NCI-H345 (cell line): ENCODE measurements at places on chromosomes 5 and 9.

DNA sequence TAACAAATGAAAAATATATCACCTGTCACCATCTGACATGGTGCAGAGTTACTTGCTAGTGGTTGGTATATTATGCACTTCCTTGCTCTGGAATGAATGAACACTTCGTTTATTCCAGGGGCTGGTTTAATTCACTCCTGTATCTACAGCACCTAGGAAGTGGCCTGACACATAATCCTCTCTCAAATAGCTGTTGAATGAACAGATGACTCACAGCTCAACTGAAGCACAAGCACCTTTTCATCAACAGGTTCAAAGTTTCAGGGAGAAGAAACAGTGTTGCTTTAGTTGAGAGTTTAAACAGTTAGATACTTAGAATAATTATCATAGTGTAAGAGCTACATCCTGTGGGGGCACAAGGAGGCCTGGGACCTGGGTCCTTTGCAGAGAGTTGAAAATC is 135.0 kb upstream of the DAP start:
- DNase-seq = no peak

DNA sequence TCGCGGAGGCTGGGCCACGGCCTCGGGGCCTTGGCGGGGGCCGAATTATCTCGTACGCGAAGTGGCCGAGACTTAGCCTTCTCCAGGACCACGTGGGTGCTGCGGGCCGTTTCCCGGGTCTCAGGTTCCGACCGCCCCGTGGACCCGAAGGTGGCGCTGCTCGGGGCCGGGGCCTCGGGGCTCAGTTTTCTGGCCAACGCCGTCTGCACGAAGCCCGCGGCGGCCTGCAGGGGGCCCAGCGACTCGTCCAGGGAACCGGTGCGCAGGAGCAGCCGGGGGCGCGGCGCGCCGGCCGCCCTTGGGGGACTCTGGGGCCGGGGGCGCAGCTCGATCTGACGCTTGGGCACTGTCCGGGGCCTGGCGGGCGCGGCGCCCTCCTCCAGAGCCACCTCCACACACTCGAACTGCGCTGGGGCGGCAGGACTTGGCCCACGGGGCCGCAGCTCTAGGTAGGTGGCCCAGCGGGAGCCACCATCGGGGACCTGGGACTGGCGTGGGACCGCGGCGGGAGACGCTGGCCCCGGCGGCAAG is 716 bp downstream of the PROB1 start:
- no peak for DNase-seq

- no peak for DNase-seq
Observed at GRCh38 chr9:107486674-107487520, 2.7 kb downstream of the KLF4 start.

DNA sequence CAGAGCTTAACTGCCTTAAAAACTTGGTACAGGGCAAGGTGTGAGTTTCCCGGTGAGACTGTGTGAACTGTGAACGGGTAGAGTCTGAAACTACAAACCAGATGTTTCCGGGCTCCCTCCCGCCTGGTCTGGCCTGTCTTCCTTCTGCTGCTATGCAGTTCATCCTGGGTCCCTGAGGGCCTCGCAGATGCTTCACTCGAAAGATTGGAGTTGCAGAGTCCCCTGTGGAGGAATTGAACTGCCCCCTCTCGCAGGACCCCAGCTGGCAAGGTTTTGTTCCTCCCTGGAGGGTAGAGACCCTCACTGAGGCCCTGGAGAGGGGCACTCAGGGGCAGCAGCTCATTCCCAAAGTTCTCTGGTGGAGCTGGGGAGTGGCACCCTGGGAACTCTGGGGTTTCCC is 533 bp downstream of the DCANP1 start:
- DNase-seq = no peak

GRCh38 chr5:151104795-151105194 is 24.0 kb upstream of the TNIP1 start:
- no peak for DNase-seq

DNA sequence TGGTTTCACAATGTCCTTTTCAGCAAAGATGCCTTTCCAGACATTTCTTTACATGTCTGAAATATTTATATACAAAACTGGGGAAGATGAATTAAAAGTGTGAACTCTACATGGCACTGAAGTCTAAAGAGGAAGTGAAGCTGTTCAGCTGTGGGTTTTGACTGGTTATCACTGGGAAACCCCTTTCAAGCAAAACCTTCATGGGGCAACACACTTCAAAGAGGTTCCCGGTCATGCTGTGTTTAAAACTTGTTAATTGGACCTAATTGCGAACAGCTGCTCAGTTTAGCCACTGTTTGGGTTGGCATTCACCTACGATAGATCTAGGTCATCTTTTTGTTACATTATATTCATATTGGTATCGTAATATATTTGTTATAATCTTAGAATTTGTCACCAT is 20.0 kb upstream of the GDNF start:
- no peak for DNase-seq

GRCh38 chr9:110316261-110317075 is 21.2 kb downstream of the TXNDC8 start:
- peak; percentile 20 for DNase-seq

GRCh38 chr9:108142504-108143201 is 653.1 kb upstream of the KLF4 start:
- DNase-seq = no peak

DNA sequence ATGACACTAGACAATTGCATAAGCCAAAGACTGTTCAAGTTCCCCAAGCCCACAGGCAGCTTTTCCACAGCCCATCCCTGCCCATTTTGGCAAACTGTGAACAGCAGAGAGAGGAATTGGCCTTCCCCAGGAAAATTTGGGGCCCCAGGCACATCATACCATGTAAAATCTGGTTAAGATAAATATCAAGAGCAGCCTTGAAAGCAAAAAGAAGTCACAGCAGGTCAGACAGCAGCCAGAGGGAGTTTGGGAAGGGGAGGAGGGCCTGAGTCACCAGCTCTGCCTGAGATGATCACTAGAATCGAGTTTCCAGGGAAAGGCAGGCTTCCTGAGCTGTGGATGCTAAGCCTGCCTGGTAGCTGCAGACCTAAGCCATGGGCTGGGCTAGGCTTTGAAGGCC is 179.2 kb downstream of the RFK start:
- DNase-seq = no peak

DNA sequence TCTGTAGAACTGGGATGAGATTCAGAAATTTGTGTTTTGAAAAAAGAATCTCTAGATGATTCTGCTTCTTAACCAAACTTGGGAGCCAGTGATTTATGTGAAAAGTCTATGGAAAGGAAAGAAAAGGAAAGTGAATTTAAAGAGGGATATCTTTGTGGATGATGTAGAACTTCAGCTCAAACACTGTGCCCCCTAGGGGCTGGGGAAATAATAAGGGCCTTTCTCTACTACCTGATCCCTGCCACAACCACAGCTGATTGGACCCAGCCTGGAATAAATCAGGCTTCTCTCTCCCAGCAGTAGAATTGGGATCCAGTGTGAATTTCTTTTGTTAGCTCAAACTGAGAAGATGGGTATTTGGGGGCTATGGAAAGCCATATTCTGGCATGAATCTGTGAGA is 155.0 kb downstream of the PRELID2 start:
- no peak for DNase-seq

DNA sequence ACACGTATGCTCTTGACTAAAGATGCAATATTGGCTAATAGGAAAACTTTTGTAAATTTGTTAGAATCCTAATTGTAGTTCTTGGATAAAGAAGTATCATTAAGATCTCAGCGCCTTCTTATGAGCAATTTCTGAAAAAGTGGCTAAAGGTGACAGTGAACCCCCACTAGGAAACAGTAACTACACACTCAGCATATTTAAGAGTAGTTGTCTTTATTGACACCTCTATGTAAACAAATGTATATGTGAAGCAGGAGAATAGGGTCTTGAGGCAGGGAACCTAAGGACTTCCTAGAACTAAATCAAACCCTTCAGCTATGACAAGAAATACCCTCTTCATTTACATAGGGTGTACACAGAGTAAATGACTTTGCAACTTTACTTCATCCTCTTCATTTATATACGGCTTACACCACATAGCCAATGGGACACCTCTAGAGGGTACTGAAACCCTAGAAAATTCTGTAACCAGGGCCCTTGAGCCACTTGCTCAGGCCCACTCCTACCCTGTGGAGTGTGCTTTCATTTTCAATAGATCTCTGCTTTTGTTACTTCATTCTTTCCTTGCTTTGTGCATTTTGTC is 2.8 kb downstream of the NIPSNAP3A start:
- no peak for DNase-seq

GRCh38 chr9:114798101-114798500 is 7.7 kb downstream of the TNFSF15 start:
- DNase-seq = no peak

DNA sequence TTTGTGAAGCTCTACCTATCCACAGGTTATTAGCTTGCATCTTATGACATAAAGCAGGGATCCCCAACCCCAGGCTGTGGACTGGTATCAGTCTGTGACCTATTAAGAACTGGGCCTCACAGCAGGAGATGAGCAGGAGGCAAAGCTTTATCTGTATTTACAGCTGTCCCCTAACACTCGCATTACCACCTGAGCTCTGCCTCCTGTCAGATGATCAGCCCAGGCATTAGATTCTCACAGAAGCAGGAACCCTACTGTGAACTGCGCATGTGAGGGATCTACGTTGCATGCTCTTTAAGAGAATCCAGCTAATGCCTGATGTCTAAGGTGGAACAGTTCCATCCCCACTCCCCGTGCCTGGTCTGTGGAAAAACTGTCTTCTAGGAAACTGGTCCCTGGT is 19.7 kb downstream of the FBXW11 start:
- DNase-seq = no peak
